ENCODE measurements at places on chromosomes 3 and 15. TPM values are rescaled to one million over a fixed set of nuclear protein-coding genes. Genes with fewer than 3 reads are reported as not detected.

TMCO5A gene
- not detected for total RNA-seq

GOLGA8N gene
- 1.4 TPM for total RNA-seq

SEMA4B gene
- total RNA-seq: 160 TPM

P2RY12 gene
- not detected for total RNA-seq
